ENCODE measurements at places on chromosomes 16 and 17.
A peak's percentile ranks its signal among the peaks of the same experiment; 100 is the strongest.

DNA sequence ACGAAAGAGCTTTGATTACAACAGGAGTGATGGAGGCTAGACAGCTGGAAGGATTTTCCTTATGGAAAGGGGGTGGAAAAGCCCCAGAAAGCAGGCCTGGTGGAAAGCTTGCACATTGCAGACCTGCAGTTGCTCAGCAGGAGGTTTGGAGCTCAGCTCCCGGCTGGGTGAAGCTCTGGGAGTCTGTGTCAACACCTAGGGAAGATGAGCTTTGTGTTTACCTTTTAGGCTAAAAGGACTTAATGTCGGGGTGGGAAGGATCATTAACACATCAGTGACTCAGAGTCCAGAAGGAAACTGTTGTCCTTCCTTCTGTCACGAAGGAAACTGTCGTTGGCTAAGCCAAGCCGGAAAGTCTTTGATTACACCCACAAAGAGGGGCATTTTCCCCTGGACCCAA lies 48.2 kb downstream of the RAP1GAP2 start:
- DNase-seq, result no peak

DNA sequence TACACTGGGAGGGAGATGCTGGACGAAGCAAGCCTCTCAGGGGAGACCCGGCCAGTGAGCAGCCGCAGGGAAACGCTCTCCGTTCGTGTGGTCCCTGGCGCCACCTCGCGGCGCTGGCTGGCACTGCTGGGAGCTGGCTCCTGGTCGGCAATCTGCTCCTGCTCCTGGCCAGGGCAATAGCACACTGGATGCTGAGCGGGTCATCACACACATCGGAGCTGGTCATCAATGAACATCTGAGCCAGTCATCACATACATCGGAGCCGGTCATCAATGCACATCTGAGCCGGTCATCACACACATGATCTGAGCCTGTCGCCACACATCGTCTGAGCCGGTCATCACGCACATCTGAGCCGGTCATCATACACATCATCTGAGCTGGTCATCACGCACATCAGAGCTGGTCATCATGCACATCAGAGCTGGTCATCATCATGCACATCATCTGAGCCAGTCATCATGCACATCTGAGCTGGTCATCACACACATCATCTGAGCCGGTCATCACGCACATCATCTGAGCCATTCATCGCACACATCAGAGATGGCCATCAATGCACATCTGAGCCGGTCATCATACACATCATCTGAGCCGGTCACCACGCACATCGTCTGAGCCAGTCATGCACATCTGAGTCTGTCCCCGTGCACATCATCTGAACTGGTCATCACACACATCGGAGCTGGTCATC lies 217.3 kb downstream of the RBFOX3 start:
- DNase-seq, result peak; percentile 11

GRCh38 chr16:84239909-84240308 lies at the start of gene KCNG4:
Gene KCNG4, minus strand, starts transcription at chr16:84240012. Its CDS starts 2,527 bp downstream, at chr16:84237485.
- no peak for DNase-seq

GRCh38 chr16:84603140-84603816 lies 14.6 kb downstream of the COTL1 start:
- DNase-seq, result no peak

- no peak for DNase-seq
Observed at GRCh38 chr16:533391-534123, 6.0 kb downstream of the CAPN15 start.

DNA sequence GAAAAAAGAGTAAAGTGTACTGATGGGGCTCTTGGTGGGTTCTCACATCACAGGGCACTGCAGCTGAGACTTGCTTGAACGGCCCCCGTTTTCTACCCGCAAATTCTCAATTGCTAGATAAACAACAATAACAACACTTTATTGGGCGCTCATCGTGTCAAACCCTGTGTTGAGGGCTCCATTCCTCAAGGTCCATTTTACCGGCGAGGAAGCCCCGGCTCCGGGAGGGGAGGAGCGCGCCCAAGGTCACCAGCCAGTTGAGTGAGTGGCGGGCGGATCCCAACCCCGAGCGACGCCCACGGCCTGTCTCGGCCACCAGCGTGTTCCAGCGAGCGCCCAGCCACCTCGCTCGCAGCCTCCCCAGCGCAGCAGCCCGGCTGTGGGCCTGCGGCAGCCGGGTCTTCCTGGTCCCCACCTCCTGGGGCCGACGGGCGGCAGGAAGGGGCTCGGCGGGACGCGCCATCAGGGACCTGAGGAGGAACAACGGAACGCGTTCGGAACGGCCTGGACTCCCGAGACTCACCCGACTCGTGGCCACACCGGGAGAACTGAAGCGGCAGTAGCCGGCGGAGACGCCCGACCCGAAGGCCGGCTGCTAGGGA lies 373 bp downstream of the CMC2 start:
- DNase-seq, result no peak

- DNase-seq, result no peak
Observed at GRCh38 chr16:27995378-27995777, 68.1 kb downstream of the GSG1L start.

DNA sequence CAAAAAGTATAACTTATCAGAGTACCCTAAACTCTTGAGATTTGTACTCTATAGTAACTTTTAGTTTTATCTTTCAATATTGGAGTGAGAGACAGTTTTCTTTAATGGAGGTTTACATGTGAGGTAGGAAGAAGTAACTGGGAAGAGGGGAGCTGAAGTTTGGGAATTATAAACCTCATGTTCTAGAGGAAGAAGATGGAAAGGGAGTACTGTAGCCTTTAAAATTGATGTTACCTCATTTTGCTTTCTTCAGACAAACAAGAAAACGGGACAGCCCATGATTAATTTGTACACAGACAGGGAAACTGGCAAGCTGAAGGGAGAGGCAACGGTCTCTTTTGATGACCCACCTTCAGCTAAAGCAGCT lies 9.5 kb downstream of the FUS start:
- DNase-seq, result no peak

DNA sequence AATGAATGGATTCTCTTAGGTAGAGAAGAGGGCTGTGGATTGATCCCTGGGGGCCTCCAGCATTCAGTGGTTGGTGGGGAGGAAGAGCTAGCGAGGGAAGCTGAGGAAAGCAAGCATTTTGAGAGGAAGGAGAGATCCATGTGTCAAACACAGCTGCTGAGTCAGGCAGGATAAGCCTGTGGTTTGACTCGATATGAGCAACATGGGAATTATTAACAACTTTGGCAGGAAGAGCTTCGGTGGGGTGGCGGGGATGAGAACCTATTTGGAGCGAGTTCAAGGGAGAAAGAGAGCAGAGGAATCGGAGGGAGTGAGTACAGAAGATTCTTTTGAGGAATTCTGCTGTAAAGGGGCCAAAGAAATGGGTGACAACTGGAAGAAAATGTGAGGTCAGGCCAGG lies 59.5 kb upstream of the CDC42EP4 start:
- DNase-seq, result no peak

DNA sequence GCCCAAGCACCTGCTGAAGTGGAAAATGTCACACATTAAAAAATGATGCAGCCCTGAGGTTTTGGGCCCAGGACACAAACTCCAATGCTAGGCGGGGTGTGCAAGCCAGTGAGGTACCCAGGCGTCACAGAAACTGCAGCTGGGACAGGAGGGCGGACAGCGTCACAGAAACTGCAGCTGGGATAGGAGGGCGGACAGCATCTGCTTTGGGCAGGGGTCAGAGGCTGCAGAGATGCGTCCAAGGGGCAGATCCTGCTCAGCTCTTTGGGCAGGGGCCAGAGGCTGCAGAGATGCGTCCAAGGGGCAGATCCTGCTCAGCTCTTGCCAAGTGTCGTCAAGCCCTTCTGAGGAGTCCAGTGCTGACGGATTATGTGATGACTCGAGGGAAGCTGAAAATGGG lies 43.9 kb upstream of the RCVRN start:
- DNase-seq, result no peak

DNA sequence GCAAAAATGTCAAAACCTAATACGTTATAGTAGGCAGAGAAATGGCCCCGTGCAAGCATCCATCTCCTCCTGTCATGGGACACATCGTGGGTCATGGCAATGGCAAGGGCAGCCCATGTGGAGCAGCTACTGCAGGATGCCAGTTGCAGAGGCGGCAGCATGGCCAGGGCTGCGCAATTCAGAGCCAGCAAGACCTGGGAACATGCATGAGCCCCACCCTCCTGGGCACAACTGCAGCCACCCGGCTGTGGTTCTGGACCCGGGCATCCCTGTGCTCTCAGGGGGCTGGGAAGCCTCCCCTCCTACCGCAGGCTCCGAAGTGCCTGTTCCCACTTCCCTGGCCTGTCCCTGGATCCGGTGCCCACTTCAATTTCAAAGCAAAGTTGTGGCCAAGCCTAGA lies 203.6 kb downstream of the CPPED1 start:
- DNase-seq, result no peak

GRCh38 chr17:27888067-27888466 lies 5.1 kb downstream of the LYRM9 start:
- no peak for DNase-seq

DNA sequence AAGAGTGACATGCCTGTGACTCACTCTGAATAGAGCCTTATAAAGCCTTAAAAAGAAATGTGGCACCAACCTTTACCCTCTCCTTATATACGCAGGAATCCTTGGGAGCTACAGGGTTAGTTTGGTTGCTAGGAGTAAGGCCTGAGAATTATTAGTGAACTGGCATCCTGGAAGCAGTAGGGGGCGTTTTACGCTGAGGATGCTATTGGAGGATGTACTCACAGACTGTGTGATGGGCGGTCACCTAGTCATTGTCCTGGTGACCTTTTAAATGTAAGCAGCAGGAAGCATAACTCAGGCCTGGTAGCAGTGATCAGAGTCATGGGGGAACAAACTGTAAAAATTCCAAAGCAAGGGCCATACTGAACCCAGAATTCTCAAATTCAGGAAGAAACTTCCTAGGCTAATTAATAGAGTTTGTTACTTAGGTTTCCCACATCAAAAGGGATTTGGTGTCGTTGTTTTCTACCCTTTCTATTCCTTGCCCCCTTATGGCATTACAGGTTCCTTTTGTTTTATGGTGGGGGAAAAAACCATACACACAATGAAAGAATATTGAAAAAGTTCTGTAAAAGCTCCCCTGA lies 153.8 kb downstream of the SNX11 start:
- DNase-seq, result no peak

- DNase-seq, result no peak
Observed at GRCh38 chr17:82963104-82963950, 116.1 kb upstream of the METRNL start.

DNA sequence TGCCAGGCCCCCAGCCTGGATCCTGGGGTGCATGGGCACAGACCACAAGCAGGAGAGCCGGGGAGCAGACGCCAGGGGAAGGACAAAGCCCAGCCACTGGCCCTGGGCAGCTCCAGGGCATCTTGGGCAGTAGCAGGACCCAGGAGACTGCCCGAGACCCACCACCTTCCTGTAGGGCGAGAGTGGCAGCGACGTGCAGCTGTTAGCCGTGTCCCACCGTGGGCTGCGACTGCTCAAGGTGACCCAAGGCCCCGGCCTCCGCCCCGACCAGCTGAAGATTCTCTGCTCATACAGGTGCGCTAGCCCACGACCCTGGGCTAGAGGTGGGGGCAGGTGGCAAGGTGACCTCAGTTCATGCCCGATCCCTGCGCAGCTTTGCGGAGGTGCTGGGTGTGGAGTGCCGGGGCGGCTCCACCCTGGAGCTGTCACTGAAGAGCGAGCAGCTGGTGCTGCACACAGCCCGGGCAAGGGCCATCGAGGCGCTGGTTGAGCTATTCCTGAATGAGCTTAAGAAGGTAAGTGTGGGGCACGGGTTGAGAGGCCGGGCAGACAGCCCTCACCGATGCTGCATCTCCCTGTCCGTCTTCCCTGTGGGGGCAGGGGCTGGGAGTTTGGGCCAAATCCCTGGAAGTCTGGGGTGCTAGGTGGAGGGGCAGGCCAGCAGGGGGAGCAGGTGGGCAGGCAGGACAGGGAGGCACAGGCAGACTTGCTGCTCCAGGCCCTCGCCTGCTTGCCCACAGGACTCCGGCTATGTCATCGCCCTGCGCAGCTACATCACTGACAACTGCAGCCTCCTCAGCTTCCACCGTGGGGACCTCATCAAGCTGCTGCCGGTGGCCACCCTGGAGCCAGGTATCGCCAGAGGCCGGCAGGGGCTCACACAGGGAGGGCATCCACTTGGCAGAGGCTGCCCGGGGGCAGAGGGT lies 13.5 kb upstream of the SMIM5 start:
- DNase-seq, result no peak

GRCh38 chr17:73317513-73318426 lies 6.0 kb upstream of the CDC42EP4 start:
- DNase-seq, result no peak

- DNase-seq, result no peak
Observed at GRCh38 chr16:25264597-25264996, 7.0 kb upstream of the ZKSCAN2 start.

DNA sequence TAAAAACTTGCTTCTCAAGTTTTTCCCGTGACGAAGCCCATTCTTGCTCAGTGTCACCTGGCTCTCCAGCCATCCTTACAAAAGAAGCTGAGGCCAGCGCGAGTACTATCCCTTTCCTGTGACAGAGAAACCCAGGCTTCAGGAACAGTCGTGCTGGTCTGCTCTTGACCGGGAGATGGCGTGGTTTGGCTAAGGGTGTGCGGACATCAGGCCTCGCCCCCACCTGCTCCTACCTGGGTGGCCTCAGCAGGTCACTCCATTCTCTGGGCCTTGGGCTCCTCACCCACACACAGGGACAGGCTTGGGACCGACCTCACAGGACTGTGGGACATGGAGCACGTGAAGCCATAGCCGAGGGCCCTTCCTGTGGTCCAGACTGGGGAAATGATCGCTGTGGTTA lies 75.2 kb upstream of the CIBAR2 start:
- no peak for DNase-seq
